ENCODE measurements at places on chromosomes 3 and 15.

DNA sequence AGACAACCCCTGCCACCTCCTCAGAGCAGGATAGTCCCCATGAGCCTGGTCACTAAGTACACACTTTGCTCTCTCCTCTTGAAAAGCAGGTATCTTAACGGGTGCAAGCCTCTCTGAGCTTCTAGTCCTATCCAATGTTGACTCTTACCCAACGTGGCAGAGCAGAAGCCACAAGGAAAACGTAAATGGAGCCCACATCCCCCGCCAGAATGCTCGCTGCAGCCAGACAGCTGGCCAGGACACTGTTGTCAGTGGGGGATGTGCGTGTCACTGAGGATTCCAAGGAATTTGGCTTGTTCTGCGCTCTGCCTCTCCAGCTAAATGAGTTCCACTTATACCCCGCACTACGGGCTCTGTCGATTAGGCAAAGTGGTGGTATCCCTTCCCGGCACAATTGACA, 67.8 kb upstream of the IGF1R start:
- no peak for DNase-seq

GRCh38 chr3:138081371-138082084, 33.9 kb downstream of the DZIP1L start:
- no peak for DNase-seq

DNA sequence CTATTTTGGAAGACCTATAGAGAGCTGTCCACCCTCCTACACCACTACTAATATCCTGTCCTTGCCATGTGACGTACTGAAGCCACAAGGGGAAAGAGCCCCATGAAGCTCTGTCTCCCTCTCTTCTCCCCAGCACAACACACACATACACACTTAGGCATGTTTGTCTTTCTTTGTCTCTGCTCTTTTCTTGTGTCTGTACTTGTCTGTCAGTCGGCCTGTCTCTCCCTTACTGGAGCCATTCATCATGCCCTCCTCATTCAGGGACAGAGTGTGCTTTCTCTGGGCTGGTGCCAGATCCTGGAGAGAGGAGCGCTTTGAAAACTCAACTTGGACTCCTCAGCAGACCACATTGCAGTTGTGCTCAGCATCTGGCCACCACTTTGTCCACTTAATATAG, 47.6 kb downstream of the PSMD6 start:
- DNase-seq = no peak

DNA sequence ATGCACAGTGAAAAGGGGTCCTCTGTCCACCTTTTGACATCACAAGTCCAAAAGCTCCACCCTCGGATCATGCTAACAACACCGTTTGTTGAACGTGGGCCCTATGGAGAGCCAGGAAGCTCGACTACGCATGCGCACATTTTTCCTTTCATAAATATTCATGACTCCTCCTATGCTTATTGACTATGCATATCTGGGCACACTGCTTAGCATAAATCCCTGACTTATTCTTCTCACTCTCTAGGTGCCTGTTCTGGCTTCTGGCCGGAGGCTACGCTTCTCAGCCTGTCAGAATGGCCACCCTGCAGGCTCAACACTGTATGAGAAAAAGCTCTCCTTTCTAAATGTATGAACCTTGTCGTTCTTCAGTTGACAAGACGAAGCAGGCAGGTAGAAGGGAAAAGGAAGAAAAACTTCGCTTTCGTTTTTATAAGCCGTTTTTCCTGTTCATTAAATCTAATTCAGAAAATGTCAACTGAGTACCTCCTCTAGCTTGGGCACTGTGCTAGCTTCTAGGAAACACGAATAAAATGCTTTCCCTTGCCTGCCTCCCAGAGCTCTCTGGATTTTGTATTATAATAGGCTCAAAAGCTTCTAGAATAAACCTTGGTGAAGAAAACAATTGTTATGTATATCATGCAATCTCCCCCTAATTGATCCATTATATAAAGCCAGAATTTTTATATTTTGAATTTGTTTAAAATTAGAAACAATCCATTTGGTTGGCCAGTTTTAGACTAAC, 207.7 kb downstream of the ATP10A start:
- no peak for DNase-seq

DNA sequence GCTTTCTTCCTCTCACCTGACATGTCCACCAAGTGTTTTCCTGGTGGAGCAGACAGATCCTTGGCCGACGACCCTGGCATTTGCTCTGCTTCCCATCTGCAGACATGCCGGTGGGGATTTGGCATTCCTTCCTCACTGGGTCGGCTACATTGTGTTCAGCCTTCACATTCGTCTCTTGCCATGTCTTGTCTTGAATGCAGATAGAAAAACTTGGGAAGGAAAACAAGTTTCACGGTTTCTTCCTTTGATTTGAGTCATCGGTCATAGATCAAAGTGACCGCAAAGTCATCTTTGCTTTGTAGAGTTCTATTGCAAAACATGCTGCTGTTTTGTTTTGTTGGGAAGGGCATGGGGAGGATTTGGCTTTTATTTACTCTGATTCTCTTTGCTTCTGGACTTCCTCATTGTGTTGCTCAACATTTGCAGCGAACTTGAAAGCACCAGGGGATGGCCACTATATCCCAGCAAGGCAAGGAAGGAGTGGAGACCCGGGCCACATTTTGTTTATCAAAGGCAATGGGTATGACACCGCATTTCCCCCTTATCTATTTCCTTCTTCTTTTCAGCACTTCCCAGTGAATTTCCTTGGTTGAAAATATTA, 321.3 kb downstream of the CACNA2D3 start:
- DNase-seq = no peak
